Activated CD4-positive, alpha-beta T cell treated with anti-CD3 and anti-CD28 coated beads for 36 hours (primary cell): ENCODE measurements at places on chromosomes 4 and X. TPM values are rescaled to one million over a fixed set of nuclear protein-coding genes. Genes with fewer than 3 reads are reported as not detected.

- H3K27ac ChIP-seq = peak overlapping the region; percentile 89
- peak overlapping the region; percentile 88 for H3K4me3 ChIP-seq
- H3K36me3 ChIP-seq = peaks cover 12% of the 10 kb centered on the region
- DNase-seq = peak; percentile 47
Observed at GRCh38 chr4:2843941-2844584, 419 bp downstream of the ADD1 start.

The CRMP1 gene
- not detected for total RNA-seq

DNA sequence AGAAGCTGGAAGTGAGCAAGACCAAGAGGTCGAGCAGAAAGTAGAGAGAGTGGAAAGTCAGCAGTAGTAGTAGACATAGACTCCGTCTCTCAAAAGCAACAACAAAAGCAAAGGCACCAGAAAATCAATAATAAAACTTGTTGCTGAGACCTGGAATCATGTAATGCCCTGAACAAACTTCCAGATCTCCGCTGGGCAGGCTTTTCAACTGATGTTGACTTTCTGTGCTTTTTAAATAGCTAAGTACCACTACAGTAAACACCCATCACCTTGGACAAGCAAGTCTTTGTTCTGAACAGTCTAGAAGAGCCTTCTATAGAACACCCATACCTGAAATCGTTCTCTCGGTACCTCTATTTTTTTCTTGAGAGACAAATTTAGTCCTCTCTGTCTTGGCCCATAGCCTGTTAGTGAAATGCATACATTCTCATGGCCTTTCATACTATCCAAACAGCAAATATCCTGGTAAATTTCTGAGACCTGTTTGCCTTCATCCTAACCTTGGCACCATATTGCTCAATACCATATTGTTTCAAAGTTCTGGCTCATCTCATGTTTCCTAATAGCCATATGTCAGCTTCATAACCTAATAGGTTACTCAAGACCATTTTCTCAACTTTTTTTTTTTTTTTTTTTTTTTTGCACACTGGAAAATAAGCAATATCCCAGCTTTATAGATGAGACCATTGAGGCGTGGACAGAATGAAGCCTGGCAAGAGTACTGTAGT is 200.6 kb upstream of the RBPJ start:
- H3K36me3 ChIP-seq = no peaks in the 10 kb centered on the region
- no peak overlapping the region for H3K4me3 ChIP-seq
- no peaks in the 10 kb centered on the region for H3K4me1 ChIP-seq
- no peak for DNase-seq

- H3K4me3 ChIP-seq = peak overlapping the region; percentile 54
- peaks cover 31% of the 10 kb centered on the region for H3K36me3 ChIP-seq
- DNase-seq = peak; percentile 74
- H3K4me1 ChIP-seq = peaks cover 80% of the 10 kb centered on the region
- H3K27ac ChIP-seq = peak overlapping the region; percentile 98
Observed at GRCh38 chr4:98482847-98483806, 175.3 kb downstream of the TSPAN5 start.

- H3K4me3 ChIP-seq = no peak overlapping the region
- H3K36me3 ChIP-seq = peaks cover 9% of the 10 kb centered on the region
- peak; percentile 42 for DNase-seq
- no peaks in the 10 kb centered on the region for H3K27me3 ChIP-seq
Observed at GRCh38 chr4:38034986-38035882, 75.0 kb downstream of the PTTG2 start.

GRCh38 chrX:18927558-18927957 is 56.4 kb downstream of the PHKA2 start:
- H3K27me3 ChIP-seq = no peaks in the 10 kb centered on the region
- no peak overlapping the region for H3K4me3 ChIP-seq
- H3K4me1 ChIP-seq = no peaks in the 10 kb centered on the region
- no peak for DNase-seq
- peaks cover 6% of the 10 kb centered on the region for H3K36me3 ChIP-seq

DNA sequence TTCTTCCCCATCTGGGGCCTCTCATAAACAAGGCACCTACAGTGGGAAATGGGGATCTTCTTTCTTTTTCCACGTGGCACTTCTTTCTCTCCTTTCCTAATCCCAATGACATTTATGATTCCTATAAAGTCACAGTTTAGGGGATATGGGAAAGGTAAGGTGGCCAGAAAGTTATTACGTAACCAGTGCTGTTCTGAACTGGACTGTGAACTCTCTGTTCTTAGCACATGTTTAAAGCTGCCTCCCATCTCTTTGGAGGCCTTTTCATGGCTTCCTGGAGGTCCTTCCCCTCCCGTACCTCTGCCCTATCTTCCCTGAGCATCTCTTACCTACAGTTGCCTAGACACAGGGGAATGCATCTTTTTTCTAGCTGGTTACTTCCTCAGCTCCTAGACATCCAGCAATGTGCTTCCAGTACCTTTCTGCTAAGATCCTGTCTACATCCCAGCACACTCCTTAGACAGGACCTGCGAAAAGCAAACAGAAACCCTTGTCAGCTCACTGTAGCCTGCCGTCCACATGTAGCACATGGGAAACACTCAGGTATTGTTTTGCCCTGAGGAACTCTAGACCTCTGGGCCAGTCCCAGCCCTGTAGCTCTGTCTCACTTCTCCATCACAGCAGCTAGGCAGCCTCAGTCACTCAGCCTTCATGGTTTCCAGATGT is 195.4 kb downstream of the NWD2 start:
- H3K36me3 ChIP-seq = no peaks in the 10 kb centered on the region
- no peak overlapping the region for H3K27ac ChIP-seq
- H3K27me3 ChIP-seq = peaks cover 10% of the 10 kb centered on the region
- H3K4me3 ChIP-seq = no peak overlapping the region
- no peak for DNase-seq

- no peaks in the 10 kb centered on the region for H3K36me3 ChIP-seq
- DNase-seq = no peak
- H3K4me3 ChIP-seq = no peak overlapping the region
Observed at GRCh38 chr4:8644966-8645752, 52.6 kb downstream of the CPZ start.

GRCh38 chr4:90403781-90404180 is 276.6 kb downstream of the CCSER1 start:
- no peaks in the 10 kb centered on the region for H3K27me3 ChIP-seq
- H3K27ac ChIP-seq = no peak overlapping the region
- no peak for DNase-seq
- H3K36me3 ChIP-seq = no peaks in the 10 kb centered on the region

GRCh38 chr4:120070196-120070595 is 3.5 kb upstream of the MAD2L1 start:
- H3K4me1 ChIP-seq = peaks cover 26% of the 10 kb centered on the region
- H3K27me3 ChIP-seq = no peaks in the 10 kb centered on the region
- no peak overlapping the region for H3K4me3 ChIP-seq

GRCh38 chr4:6362243-6362885 is 92.7 kb downstream of the WFS1 start:
- DNase-seq = no peak
- no peaks in the 10 kb centered on the region for H3K4me1 ChIP-seq
- H3K36me3 ChIP-seq = no peaks in the 10 kb centered on the region
- H3K4me3 ChIP-seq = no peak overlapping the region

DNA sequence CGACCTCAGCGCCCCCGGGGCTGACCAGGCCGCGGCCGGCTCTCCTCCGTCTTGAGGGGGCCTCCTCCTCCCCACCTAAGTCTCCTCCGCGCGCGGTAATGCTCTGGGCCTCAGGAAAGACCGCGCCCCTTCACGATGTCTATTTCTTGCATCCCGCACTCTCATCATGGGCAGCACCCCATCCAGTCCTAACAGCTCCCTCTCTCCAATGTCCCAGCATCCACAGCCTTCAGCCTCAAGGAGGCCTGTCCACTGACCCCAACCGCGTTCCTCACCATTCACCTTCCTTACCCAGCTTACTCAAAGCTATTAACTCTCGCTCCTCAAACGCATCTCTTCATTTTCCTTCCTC is 77.5 kb downstream of the MAGED4 start:
- H3K4me1 ChIP-seq = peaks cover 11% of the 10 kb centered on the region
- DNase-seq = no peak
- peak overlapping the region; percentile 84 for H3K4me3 ChIP-seq
- H3K27me3 ChIP-seq = no peaks in the 10 kb centered on the region
- peak overlapping the region; percentile 92 for H3K27ac ChIP-seq
- no peaks in the 10 kb centered on the region for H3K36me3 ChIP-seq
